Left colon (tissue), 2 donors: ENCODE measurements at places on chromosomes 12 and 14. TPM values are rescaled to one million over a fixed set of nuclear protein-coding genes. Genes with fewer than 3 reads are reported as not detected.

DNA sequence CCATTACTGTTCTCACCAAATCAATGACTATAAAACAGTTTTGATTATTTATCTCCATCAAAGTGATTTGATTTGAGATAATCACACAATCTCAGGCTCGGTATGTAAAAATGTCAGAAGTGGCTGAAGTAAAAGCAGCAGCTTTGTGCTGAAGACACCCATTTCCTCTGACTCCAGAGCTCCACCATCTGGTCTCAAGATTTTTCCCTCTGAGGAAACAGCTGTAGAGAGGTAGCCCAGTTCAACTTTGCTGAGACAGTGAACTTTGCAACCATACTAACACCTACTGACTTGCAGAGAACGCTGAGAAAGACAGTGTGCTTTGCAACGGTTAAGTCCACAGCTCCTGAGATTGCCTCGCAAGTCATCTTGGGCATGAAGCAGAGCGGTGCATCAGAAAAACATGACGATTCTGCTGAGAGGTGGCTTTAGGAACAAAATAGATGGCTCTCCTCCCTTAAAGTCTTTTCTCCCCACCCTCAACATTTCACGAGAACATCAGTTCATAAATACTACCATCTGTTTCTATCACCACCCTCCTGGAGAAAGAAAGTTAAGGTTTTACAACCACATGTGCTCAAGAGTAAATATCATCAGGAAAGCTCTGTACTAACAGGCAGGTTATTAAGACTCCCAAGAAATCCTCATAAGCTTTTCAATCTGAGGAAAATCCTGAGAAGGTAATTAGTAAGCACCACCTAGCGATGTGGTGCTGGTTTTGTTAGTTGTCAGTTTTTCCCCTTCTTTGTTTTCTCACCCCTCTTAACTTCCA is 34.8 kb downstream of the HIGD1C start:
- peak; percentile 47 for DNase-seq

- no peak for DNase-seq
These were observed 31.9 kb downstream of the JAG2 start for GRCh38 chr14:105136401-105137322.

DNA sequence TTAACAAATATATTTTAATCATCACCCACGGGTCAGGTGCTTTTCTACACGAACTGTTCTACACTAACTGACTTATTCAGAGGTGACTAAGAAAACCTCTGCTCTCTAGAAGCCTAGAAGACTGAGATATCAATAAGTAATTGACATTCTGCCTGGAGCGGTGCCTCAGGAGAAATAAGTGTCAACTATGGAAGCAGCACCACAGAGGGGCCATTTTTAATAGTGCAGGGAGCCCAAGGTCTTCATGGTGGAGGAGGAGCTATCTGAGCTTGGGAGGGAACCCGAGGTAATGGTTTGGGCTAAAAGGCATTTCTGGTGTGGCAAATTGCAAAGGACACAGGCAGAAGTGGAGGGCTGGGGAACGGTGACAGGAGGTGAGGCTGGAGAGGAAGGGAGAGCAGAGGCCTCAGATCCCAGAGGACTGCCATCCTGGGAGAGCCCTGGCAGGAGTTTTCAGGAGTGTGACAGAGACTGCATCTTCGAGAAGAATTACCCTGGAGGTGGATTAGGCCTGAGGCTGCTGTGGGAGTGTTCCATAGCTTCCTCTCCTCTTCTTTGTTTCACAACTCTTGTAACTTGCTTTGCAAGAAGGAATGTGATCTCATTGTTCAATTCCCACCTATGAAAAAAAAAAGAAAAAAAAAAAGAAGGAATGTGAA is 123.1 kb downstream of the NPAS3 start:
- DNase-seq: no peak

- no peak for DNase-seq
These were observed 95.2 kb downstream of the CALM1 start for GRCh38 chr14:90491911-90492531.

KRT83 gene
- total RNA-seq: not detected

HSPA2 gene
- total RNA-seq: 61.7 TPM

- DNase-seq: peak; percentile 38
These were observed 2.1 kb downstream of the PLXNC1 start for GRCh38 chr12:94150240-94151121.

FAM90A1 gene
- 0.11 TPM for total RNA-seq

RERGL gene
- 2.7 TPM for total RNA-seq

FBLN5 gene
- 27.6 TPM for total RNA-seq

DNA sequence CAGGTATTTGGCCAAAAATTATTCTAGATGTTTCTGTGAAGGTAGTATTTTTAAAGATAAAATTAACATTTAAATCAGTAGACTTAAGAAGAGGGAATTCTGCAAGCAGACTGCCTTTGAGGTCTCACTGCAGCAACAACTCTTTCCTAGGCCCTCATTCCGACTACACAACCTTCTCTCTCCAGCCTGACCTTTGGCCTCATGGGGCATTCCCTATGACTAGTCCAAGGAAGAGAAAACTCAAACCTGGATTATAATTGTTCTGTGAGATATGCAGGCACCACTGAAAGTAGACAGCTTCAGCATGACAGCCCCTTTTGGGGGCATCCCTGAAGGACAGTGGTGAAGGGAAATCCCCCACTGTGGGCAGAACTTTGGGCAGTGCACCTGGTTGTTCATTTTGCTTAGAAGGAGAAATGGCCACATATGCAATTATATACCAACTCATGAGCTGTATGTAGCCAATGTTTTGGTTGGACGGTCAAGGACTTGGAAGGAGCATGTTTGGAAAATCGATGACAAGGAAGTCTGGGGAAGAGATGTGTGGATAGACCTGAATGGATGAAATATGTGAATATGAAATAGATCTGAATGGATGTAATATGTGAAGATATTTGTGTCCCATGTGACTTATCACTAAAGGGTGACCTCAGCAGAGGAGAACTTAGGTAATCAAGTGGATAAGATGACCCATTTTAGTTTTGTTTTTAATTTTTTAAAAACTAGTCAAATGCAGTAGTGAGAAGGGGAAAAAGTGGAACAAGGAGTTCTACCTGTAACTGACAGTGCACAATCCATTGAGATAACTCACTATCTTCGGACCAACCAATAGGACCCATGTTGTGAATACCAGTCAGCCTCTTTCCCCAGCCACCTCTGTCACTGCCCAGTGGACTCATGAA is 233.3 kb upstream of the FOXN3 start:
- DNase-seq: no peak

GRCh38 chr12:45425426-45425825 is 209.5 kb downstream of the ANO6 start:
- DNase-seq: no peak

BTBD7 gene
- total RNA-seq: 37.1 TPM

ARG2 gene
- 18.1 TPM for total RNA-seq

SERPINA5 gene
- 0.75 TPM for total RNA-seq

GRCh38 chr14:33402604-33403003 is 463.9 kb downstream of the NPAS3 start:
- no peak for DNase-seq

GRCh38 chr14:46887144-46887543 is 235.6 kb upstream of the RPL10L start:
- no peak for DNase-seq

GPR162 gene
- total RNA-seq: 4.3 TPM

DNA sequence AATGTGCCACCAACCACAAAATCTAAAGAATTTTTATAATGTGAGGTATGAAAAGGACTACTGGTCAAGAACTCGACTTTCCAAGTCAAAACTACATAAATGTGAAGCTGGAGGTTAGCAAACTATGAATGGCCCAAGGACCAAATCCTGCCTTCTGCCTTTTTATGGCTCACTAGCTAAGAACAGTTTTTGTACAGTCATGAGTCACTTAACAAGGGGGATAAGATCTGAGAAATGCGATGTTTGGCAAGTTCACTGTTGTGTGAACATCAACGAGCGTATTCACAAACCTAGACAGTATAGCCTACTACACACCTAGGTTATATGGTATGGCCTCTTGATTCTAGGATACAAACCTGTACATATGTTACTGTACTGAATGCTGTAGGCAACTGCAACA is 28.2 kb downstream of the FERMT2 start:
- no peak for DNase-seq

- no peak for DNase-seq
These were observed 239.4 kb upstream of the TMTC1 start for GRCh38 chr12:30023186-30023585.

DNA sequence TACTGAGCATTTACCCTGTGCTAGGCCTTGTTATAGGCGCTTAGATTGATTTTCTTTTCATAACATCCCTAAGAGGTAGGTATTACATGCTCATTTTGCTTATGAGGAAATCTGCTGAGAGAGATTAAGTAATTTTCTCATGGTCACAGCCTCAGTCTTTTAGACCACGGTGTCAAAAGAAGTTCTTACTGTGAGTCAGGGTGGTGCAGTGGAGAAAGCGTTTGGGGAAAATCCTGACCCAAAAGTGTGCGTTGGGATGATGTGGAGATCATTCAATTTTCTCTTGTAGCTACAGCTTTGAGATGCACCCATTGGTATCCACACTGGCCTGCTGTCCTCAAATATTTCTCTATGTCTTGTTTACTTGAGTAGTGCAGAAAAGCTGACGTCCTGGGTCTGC is 8.2 kb downstream of the ANG start:
- DNase-seq: no peak

GRCh38 chr14:77805706-77806105 is 5.8 kb downstream of the ADCK1 start:
- no peak for DNase-seq

DNA sequence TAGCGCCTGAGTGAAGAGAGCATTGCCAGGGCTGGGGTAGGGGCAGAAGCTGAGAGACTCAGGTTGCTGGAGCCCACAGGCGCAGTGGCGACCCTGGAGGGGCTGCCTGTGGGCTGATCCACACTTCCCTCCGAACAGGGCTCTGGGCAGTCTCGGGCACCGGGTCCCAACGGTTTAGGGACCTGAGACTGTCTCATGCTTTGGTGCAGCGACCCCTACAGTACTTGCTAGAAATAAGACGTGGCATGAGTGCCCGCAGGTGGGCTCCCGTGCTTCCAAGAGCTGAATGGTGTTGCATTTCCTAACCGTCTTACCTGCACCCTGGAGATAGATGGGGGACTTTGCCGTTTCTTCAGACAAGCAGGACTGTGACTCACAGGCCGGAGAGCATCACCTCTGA is 57.4 kb downstream of the AACS start:
- DNase-seq: no peak

- no peak for DNase-seq
These were observed 24.0 kb downstream of the ACSM4 start for GRCh38 chr12:7327918-7328317.

BRI3BP gene
- 42.1 TPM for total RNA-seq

RPS6KL1 gene
- total RNA-seq: 9.7 TPM
